ENCODE measurements at places on chromosomes 16 and 17. TPM values are rescaled to one million over a fixed set of nuclear protein-coding genes. Genes with fewer than 3 reads are reported as not detected.

DNA sequence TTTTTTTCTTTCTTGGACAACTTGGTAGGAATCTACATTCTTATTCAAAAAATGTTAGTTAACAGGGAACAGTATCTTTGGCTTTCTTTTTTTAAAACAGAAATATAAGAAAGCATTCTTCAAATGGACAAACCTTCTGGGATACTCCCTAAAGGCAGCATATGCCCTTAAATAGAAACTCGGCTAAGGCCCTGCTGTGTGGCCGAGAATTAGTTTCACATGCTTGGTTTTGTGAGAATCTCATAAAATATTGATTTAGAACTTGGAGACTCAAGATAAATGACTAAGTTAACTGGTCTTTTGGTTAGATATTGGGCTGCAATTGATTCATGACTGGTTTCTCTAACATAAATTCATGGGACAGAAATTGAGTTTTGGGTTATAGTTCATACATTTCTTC lies 359.9 kb upstream of the XYLT1 start:
- no peak overlapping the region for H3K27ac ChIP-seq
- H3K27me3 ChIP-seq = no peaks in the 10 kb centered on the region
- H3K4me1 ChIP-seq = no peaks in the 10 kb centered on the region
- DNase-seq = no peak
- H3K4me3 ChIP-seq = no peak overlapping the region

DNA sequence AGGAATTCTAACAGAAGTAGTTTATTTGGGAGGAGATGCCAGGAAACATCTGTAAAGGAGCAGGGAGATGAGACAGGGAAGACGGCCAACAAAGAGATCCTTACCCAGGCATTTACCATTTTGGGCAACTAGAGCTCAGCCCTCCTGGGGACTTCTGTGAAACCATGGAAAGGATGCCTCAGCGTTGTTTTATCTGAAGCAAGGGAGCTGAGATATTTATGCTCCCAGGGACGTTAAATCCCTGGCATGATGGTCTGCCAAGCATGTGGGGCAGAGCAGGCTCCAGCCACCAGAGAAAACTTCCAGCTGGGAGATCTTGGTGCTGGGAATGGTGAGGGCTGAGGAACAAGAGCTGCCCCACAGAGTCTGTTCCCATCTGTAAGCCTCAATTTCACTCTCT lies 114.8 kb upstream of the FOXF1 start:
- no peak overlapping the region for H3K27ac ChIP-seq
- H3K27me3 ChIP-seq = no peaks in the 10 kb centered on the region
- no peaks in the 10 kb centered on the region for H3K4me1 ChIP-seq
- H3K36me3 ChIP-seq = no peaks in the 10 kb centered on the region
- no peak overlapping the region for H3K4me3 ChIP-seq
- no peak for DNase-seq

- H3K27ac ChIP-seq = no peak overlapping the region
- peaks cover 15% of the 10 kb centered on the region for H3K27me3 ChIP-seq
- H3K4me3 ChIP-seq = no peak overlapping the region
- H3K36me3 ChIP-seq = no peaks in the 10 kb centered on the region
- no peaks in the 10 kb centered on the region for H3K4me1 ChIP-seq
- no peak for DNase-seq
These were observed 24.0 kb downstream of the TAT start for GRCh38 chr16:71552698-71553503.

GRCh38 chr16:17476414-17477259 lies 5.9 kb upstream of the XYLT1 start:
- no peaks in the 10 kb centered on the region for H3K36me3 ChIP-seq
- peaks cover 25% of the 10 kb centered on the region for H3K27me3 ChIP-seq
- peak; percentile 83 for DNase-seq
- peaks cover 26% of the 10 kb centered on the region for H3K4me1 ChIP-seq

DNA sequence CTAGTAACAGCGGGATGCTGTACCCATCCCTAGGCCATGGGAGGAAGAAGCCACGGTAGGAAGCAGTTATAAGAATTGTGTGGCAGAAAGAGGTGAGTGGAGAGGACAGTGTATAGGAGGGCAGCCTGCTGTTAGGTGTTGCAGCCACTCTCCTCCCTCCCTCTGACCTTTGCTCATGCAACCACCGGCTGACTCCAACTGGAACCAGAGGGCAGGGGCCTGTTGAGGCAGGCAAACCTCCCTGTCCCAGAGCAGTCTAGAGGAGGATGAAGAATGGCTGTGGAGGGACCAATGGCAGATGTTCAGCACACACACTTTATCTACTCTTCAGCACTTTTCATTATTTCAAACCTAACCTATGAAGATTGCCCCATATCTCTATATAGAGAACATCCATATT lies 2.2 kb downstream of the TXNL4B start:
- no peaks in the 10 kb centered on the region for H3K27me3 ChIP-seq
- peaks cover 42% of the 10 kb centered on the region for H3K4me1 ChIP-seq
- H3K36me3 ChIP-seq = peaks cover 43% of the 10 kb centered on the region
- DNase-seq = no peak

GRCh38 chr17:3506054-3506453 lies 30.3 kb downstream of the ASPA start:
- no peak overlapping the region for H3K4me3 ChIP-seq
- no peaks in the 10 kb centered on the region for H3K36me3 ChIP-seq
- no peaks in the 10 kb centered on the region for H3K4me1 ChIP-seq
- H3K27ac ChIP-seq = no peak overlapping the region
- DNase-seq = no peak

The MYH2 gene
- not detected for total RNA-seq

The DNASE1L2 gene
- 1.7 TPM for total RNA-seq

The LLGL2 gene
- total RNA-seq = 6.5 TPM

The CA7 gene
- 0.28 TPM for total RNA-seq

The CHST4 gene
- total RNA-seq = not detected

The PRAC1 gene
- not detected for total RNA-seq

The FZD2 gene
- total RNA-seq = not detected

The EME1 gene
- total RNA-seq = 30.7 TPM
